ENCODE measurements at places on chromosomes 7 and 10. TPM values are rescaled to one million over a fixed set of nuclear protein-coding genes. Genes with fewer than 3 reads are reported as not detected.

GRCh38 chr10:26478061-26478460 is 39.9 kb downstream of the APBB1IP start:
- no peak for DNase-seq

GRCh38 chr7:13032576-13032975 is 345.1 kb downstream of the ARL4A start:
- DNase-seq: no peak

GRCh38 chr7:73741600-73741999 is 3.0 kb upstream of the ABHD11 start:
- DNase-seq: no peak

GRCh38 chr7:2231992-2232765 is 566 bp downstream of the MAD1L1 start:
- peak; percentile 46 for DNase-seq

- DNase-seq: no peak
These were observed 421.4 kb downstream of the PLXNA4 start for GRCh38 chr7:132154695-132155471.

DNA sequence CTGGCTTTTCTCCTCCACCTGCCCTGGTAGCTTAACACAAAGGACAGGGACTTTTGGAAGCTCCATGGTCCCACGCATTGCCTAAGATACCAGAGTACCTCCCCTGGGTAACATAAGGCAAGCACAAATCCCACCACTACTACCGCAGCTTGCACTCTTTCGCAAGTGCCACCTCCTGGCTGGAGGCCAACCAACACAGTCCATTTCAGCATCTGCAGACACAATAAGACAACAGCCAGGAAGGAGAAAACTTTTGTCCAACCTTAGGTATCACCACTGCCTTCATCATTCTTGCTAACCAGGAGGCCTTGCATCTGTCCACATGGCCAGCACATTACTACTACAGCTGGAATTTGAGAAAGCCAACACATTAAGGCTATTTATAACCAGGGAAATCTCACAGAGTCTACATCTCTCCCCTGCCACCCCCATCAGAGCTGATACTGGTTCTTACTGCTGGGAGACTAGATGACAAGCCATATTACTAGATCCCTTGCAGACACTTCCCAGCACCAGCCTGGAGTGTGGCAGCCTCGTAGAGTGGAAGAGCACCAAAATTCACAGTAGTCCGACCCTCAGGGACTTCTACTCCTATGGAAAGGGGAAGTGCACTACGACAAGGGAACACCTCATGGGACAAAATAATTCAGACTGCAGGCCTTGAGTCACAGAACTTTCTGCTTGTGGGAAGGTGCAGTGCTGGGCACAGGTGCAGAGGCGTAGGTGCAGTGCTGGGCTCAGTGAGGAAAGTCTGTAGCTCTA is 39.8 kb upstream of the CDK13 start:
- peak; percentile 47 for DNase-seq

DNA sequence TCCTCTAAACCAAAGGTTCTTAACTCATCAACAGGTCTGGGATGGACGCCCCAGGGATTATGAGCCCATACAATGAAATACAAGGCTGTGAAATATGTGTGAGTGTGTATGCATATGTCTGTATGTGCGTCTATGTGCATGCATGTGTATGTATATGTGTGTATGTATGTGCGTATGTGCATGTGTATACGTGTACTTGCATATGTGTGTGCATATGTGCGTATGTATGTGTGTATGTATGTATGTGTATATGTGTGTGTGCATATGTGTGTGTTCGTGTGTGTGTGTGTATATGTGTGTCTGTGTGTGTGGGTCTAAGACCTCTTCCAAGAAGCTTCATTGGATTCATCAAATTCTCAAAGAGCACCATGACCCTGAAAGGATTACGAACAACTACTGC is 112.3 kb downstream of the SFMBT2 start:
- DNase-seq: no peak

DNA sequence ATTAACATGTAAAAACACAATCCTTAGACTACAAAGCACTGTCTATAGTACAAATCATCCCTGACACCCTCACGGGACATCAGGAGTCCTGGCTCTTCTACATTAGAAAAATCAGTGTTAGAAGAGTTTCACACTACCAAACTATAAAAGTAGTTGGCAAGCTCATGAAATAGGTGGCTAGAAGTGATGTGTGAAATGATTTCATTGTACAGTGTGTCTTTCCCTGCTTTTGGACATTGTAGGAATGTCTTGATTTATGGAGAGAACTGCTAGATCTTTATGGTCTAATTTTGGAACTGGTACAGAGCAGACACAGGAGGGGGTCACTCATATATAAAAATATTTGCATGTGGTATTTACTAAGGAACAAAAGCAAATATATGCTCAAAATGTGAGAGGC is 33.2 kb downstream of the SEMA3A start:
- no peak for DNase-seq

DNA sequence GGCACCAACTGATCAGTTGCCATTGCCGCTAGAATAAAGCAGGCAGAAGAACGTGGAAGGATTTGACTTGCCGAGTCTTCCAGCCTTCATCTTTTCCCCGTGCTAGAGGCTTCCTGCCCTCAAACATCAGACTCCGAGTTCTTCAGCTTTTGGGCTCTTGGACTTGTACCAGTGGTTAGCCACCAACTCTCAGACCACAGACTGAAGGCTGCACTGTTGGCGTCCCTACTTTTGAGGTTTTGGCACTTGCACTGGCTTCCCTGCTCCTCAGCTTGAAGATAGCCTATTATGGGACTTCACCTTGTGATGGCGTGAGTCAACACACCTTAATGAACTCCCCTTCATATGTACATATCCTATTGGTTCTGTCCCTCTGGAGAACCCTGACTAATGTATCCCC is 57.3 kb upstream of the KCND2 start:
- no peak for DNase-seq

DNA sequence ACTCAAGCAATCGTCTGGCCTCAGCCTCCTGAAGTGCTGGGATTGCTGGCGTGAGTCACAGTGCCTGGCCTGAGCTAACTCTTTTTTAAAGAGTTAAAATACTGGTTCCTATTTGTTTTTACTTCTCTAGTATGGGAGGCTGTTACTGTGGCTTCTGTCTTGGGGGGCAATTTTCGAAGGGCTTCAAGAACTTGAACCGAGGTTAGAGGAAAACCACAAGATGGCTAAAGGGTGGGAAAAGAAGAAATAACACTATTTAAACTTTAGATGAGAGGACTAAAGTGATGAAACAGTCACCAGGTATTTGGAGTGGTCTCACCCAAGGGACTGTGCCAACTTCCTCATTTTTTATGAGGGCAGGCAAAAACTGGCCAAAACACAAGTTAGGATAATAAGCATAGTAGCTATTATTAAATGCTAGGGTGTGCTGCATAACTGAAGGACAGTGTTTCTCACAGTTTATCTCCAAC is 17.8 kb downstream of the MET start:
- DNase-seq: peak; percentile 45

DNA sequence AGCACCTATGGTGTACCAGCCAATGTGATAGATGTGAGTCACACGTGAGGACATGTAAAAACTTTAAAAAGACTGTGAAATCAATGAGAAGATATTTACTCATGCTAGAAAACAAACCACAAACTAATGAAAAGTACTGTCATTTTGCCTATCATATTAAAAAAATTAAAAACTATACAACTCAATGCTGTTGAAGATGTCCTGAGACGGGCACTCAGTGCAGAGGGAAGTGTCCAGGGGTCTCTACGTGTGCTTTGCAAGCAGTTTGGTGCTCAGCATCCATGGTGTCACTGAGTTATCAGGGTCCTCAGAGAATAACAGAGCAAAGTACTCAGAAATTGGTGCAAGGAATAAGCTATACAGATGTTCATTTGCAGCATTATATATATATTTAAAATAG is 162.3 kb downstream of the HECW1 start:
- no peak for DNase-seq

GRCh38 chr7:124881981-124882380 is 47.6 kb downstream of the POT1 start:
- DNase-seq: no peak

DNA sequence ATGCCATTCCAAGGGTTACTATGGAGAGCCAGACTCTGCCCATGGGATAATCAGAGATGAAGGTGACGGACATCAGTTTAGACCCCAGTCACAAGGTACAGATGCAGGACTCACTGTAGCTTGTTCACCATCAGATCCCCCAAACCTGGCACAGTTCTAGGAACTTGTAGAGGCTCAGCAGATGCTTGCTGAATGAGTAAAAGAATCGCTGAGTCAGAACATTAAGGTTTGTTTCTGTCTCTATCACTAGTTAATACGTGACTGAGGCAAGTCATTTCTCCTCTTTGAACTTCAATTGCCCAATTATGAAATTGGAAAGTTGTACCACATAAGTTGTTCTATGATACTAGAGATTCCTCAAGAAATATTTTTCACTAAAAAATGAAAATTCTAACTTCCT is 65.1 kb downstream of the PPP1R3C start:
- no peak for DNase-seq

DNA sequence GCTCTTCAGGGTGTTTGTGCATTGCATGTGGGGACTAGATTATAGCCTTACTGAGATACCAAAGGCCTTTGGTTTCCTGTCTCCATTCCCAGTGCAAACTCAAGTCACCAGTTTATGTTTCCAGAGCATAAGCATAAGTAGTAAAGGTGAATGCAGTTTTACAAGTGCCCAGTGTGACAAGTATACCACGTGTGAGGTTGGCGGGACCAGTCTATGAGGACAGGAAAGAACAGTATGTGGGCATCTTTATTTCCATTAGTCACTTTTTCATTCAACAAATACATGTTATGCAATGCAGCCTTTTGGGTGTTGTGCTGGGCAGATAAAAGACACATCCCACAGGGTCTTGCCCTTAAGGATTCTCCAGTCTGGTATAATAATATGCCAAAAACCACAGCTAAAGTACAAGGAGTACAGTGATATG is 146.5 kb downstream of the ARID5B start:
- DNase-seq: no peak

DNA sequence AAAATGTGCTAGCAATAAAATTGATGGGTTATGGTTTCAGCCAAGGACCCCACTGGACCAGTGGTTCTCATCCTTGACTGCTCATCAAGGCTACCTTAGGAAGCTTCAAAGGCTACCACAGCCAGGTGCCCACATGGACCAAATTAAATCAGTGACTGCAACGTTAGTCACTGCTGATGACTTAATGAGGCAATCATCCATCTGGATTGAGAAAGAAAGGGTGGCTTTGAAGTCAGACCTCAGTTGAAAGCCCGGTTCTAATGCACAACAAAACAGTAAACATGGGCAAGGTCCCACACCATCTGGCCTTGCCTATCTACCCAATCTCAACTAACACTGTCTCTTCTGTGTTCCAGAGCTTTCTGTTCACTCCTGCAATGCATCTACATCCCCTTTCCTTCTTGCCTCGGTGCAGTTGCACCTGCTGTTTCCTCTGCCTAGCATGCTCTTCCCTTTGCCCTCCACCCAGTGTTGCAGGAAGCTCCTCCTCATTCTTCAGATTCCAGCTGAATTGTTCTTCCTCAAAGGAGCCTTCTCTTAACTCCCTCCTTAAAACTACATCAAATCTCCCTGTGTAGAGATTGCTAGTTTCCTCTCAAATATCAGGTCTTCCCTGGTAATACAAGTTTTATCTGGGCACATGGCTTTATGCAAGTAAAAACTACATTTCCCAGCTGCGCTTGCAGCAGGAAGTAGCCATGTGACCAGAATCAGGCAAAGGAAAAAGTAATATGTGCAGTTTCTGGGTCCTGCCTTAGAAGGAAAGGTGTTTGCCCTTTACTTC is 10.3 kb upstream of the KCNK18 start:
- DNase-seq: no peak

GRCh38 chr7:2354186-2354938 is at the start of gene EIF3B:
Gene EIF3B, plus strand, starts transcription at chr7:2354827. Its CDS starts 95 bp downstream, at chr7:2354922.
- DNase-seq: peak; percentile 93

DNA sequence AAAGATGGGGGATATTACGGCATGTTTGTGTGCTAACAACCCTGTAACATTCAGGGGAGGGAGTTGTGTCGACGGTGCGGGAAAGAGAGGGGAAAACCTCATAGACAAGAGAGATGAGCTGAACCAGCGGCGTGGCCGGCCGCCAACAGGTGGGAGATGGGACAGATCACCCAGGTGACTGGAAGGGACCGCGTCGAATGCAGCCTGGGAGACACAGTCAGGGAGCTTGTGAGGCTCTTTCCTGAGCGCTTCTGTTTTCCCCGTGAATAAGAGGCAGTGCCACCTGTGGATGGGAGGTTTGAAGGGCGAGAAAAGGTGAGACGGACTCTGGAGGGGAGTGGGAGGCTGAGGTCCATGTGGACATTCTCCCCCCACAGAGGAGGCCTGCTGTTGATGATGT is 9.9 kb upstream of the PRKAG2 start:
- DNase-seq: no peak

DNA sequence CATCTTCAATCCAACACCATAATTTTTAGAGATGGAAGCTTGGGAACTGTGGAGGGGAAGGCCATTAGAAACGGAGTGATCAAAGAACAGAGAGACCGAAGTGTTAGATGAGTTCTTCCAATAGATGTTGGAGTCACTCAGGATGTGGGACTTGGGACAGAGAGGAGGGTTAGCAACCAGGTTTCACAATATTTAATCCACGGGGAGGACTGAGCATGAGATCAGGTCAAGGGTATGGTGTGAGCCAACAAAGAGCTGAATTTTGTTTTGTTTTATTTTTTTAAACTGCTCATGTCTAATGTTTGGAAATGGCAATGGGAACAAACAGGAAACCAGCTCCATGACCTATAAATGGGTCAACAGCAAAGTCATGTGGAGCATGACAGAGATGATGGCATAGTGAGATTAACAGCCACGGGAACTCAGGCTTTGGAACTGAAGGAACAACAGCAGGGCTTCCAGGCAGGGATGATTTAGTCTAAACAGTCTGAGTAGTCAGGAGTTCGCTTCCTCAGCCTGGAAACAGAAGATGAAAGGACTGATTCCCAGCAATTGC is 38.9 kb upstream of the AMPH start:
- no peak for DNase-seq

- no peak for DNase-seq
These were observed 360.5 kb upstream of the GALNT17 start for GRCh38 chr7:70771451-70771850.

GRCh38 chr7:71193099-71193810 is 61.3 kb downstream of the GALNT17 start:
- no peak for DNase-seq

Gene NPFFR1
- total RNA-seq: 0.20 TPM

Gene SPDYE11
- not detected for total RNA-seq

Gene GIMAP8
- not detected for total RNA-seq

Gene HYAL4
- not detected for total RNA-seq

Gene ZNF438
- total RNA-seq: 4.0 TPM

Gene PDGFA
- total RNA-seq: 6.4 TPM

Gene OR9A2
- not detected for total RNA-seq

Gene C10orf62
- total RNA-seq: 1.5 TPM

Gene LRMDA
- 5.5 TPM for total RNA-seq

Gene OR2A1
- total RNA-seq: not detected

Gene PANK1
- 8.6 TPM for total RNA-seq

Gene VWA2
- 5.8 TPM for total RNA-seq

Measured in Calu3 (cell line).